ENCODE measurements at places on chromosomes 12 and 14. TPM values are rescaled to one million over a fixed set of nuclear protein-coding genes. Genes with fewer than 3 reads are reported as not detected.

OVCH1 gene
- total RNA-seq, result not detected

KCNA5 gene
- not detected for total RNA-seq

AQP6 gene
- not detected for total RNA-seq

INHBE gene
- total RNA-seq, result 0.29 TPM

DNA sequence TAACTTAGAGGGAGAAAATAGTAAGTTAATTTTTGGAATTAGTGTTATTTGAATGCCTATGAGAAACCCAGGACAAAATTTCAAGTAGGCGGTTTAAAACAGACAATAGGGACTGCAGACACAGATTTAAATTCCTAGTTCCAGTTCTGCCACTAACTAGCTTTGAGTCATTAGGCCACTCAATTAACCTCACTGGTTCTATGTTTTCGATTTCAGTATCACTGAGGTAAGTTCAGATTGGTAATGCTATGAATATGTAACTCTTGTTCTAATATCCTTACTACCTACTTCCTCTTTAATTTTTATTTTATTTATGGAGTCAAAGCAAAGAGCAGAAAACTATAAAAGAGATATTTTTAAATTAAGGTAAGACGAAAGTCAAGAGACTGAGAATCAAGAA lies 52.6 kb downstream of the GALC start:
- no peak for DNase-seq

DNA sequence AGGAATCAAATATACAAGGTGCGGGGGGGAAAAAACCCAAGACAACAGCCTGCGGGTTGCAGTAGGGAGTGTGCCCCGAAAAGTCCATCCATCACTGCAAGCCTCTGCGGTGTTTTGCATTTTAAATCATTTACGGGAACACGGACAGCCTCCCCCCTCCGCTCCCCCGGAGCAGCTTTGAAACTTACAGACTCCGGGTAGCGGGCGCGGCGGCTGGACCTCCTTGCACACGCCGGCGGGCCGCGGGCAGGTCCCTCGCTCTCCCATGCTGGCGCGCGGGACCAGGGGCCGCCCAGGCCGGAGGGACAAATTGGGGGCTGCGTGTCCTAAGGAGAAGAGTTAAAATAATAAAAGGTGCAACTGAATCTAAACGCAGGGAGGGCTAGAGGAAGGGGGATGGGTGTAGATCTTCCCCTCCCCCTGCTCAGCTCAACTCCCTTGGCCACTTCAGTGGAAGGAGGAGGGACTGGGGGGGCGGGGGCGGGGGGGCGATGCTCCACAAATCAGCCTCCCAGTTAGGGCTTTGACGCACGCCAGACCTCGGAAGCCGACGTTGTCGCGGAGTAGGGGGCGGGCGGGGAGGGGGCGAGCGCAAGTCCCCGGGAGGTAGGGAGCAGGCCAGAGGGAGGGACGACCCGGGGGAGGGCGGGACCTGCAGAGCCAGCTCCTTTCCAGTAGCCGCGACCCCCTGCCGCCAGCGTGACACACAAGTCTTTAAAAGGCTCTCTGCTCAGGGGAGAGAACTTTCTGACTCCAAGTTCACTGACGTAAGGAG lies at the start of gene KCNJ8:
TSS of gene KCNJ8 (minus strand) at position 349 of the 775 bp plus-strand sequence. CDS start 1,090 bp downstream, outside the sequence.
- DNase-seq, result no peak

GRCh38 chr14:40248671-40249070 lies 816.4 kb upstream of the FBXO33 start:
- no peak for DNase-seq

- DNase-seq, result no peak
These were observed 40.4 kb upstream of the ANO2 start for GRCh38 chr12:5985471-5985870.

- DNase-seq, result no peak
These were observed 29.9 kb upstream of the RBM19 start for GRCh38 chr12:113996026-113996425.

- no peak for DNase-seq
These were observed 15.3 kb downstream of the AREL1 start for GRCh38 chr14:74697543-74697942.

DNA sequence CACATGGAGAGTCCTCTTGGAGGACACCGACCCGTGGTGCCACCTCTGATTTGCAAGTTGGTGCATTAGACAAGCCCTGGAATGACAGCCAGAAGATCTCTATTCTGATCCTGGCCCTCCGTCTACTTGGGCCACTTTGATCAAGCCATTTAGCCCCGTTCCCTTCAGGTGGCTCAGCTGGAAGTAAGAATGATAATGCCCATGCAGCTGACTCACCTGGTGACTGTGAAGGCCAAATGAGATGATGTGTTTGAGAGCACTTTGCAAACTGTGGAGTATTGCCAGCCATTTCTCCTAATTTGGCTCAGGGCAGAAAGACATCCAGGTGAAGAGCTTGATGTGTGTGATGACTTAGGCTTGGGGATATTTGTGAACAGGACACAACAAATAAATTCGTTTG lies 165.9 kb downstream of the ETV6 start:
- DNase-seq, result no peak

- DNase-seq, result no peak
These were observed 355.4 kb upstream of the FAR2 start for GRCh38 chr12:28793581-28794151.

- no peak for DNase-seq
These were observed 4.0 kb upstream of the ERP27 start for GRCh38 chr12:14942196-14942931.

DNA sequence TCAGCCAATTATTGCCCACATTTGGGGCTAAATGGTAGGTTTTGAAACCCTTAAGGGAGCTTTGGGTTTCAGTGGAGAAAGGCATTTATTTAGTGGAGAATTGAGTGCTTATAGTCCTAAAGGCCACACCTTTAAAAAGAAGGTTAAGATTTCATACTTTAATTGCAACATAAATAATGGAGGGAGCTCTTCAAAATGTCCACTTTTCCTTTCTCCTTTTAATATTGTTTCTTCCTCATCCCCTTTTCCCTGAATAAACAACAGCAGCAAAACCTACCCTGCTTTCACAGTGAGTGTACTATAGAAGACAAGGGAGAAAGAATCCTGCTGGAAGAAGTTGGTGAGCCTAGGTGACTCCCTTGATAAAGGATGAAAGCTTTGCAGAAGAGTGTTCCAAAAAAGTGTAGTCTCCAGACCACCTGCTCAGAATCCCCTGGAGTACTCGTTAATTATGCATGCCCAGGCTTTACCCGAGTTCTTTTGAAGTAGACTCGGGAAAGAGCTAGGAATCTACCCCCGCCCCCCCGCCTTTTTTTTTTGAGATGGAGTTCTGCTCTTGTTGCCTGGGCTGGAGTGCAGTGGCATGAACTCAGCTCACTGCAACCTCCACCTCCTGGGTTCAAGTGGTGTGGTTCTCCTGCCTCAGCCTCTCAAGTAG lies 11.5 kb upstream of the EID3 start:
- DNase-seq, result no peak

Measured in epithelial cell of proximal tubule (primary cell).